ENCODE measurements at places on chromosomes 3 and 15. TPM values are rescaled to one million over a fixed set of nuclear protein-coding genes. Genes with fewer than 3 reads are reported as not detected.

The CILP gene
- 0.29 TPM for total RNA-seq

The SELENOT gene
- 197 TPM for total RNA-seq

The AP2M1 gene
- total RNA-seq = 506 TPM

The CYP19A1 gene
- total RNA-seq = 5.1 TPM

The XCR1 gene
- not detected for total RNA-seq

The DCUN1D1 gene
- 39.7 TPM for total RNA-seq

The CTXND1 gene
- not detected for total RNA-seq

The PIK3CA gene
- 48.6 TPM for total RNA-seq

The UBP1 gene
- total RNA-seq = 48.0 TPM

The SAMMSON gene
- not detected for total RNA-seq

The WDR72 gene
- total RNA-seq = not detected

The HTR3E gene
- not detected for total RNA-seq

The HLTF gene
- 58.0 TPM for total RNA-seq

The GOLGA8T gene
- total RNA-seq = not detected

The ROBO1 gene
- 67.2 TPM for total RNA-seq

The GABRR3 gene
- total RNA-seq = not detected

The GPR62 gene
- under 0.01 TPM for total RNA-seq

The CKMT1A gene
- total RNA-seq = not detected

The SSUH2 gene
- total RNA-seq = not detected

The TFDP2 gene
- total RNA-seq = 62.9 TPM

The NOX5 gene
- total RNA-seq = 0.83 TPM

The SLC2A2 gene
- total RNA-seq = not detected

The PROS1 gene
- 25.2 TPM for total RNA-seq

The CYP8B1 gene
- total RNA-seq = not detected

The ACKR2 gene
- total RNA-seq = 0.15 TPM

The KATNBL1 gene
- total RNA-seq = 24.6 TPM

The SLC9C1 gene
- total RNA-seq = not detected

The NMNAT3 gene
- 0.83 TPM for total RNA-seq

The SKOR1 gene
- total RNA-seq = 0.15 TPM

The DNAH12 gene
- total RNA-seq = under 0.01 TPM

The IL17RB gene
- under 0.01 TPM for total RNA-seq

The CNBP gene
- 375 TPM for total RNA-seq

The IL16 gene
- total RNA-seq = 6.1 TPM

The IGSF10 gene
- total RNA-seq = 1.3 TPM

The FBXL2 gene
- 20.2 TPM for total RNA-seq

The SHF gene
- total RNA-seq = 2.5 TPM

The ZIC4 gene
- total RNA-seq = not detected

The CAMP gene
- total RNA-seq = not detected

The ZNF620 gene
- total RNA-seq = 1.0 TPM
